Stimulated activated CD4-positive, alpha-beta T cell treated with anti-CD3 and anti-CD28 coated beads, Interleukin-12 subunit alpha, Interleukin-12 subunit beta, amount 100 ng/mL, for 4 hours (primary cell): ENCODE measurements at places on chromosomes 6 and 20.

- no peak for DNase-seq
Observed at GRCh38 chr6:107732461-107732860, 91.7 kb downstream of the SCML4 start.

GRCh38 chr6:119760046-119760445 is 410.5 kb upstream of the MAN1A1 start:
- DNase-seq: no peak

- DNase-seq: no peak
Observed at GRCh38 chr6:137261761-137262160, 42.6 kb upstream of the IFNGR1 start.

DNA sequence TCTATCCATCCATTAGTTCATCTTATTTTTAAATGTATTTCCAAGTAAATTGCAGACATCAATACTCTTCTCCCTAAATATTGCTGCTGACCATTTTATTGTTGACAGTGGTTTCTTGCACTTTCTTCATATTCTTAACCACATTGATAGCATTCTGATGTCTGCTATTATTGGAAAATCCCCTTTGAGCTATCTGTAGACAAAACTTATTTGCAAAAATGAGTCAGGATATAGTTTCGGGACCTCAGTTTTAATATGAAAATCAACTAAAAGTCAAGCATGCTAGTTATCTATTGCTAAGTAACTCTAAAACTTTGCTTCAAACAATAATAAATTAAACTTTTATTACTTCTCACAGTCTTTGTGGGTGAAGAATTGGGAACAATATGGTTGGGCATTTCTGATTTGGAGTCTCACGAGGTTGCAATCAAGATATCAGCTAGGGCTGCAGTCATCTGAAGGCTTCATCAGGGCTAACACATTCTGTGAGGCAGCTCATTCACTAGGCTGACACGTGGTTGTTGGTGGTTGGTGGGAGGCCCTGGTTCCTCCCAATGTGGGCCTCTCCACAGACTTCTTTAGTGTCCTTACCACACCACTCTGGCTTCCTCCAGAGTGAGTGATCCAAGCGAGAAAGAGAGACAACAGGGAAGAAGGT is 32.7 kb downstream of the CD109 start:
- peak; percentile 22 for DNase-seq

DNA sequence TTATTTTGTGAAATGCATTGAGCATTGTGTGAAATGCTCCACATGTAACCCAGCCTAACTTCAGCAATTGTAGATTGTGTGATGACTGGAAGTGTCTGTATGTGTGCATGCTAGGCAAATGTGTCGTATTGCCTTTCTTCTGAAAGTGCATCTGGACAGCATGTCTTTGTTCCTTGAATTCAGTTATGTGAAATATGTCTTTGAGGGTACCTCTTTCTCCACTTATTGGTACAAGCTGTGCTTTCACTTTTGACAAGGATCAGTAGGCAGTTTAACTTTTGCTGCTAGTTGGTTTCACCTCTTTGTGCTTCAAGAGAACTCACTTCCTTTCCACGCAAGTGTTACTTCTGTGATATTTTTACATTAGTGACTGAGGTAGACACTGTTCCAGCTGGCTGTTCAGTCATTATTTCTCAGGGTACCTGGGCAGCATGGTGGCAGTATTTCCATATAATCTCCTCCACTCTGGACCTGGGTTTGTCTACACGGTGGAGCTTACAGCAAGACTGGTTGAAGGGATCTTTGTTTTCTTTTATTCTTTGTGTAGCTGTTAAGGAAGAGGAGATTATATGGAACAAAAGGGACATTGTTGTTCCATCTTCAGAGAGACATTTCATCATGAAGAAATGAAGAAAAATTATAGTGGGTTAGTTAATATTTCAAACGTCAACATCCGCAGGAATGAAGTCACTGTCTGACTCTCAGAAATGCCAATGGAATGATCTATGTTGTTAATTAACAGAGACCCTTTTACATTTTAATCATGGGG is 175.4 kb downstream of the UTRN start:
- DNase-seq: no peak

DNA sequence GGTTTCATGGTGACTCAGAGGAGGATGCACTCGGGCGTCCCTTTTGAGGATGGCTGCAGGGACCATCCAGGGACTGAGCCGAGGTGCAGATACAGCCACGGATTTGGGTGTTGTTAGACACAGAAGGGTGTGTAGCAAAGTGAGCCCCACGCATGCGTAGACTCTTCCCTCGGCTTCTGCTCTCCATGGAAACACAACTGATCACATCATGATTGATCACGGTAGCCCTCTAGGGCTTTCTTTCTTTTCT is 606 bp upstream of the ULBP1 start:
- DNase-seq: peak; percentile 37

DNA sequence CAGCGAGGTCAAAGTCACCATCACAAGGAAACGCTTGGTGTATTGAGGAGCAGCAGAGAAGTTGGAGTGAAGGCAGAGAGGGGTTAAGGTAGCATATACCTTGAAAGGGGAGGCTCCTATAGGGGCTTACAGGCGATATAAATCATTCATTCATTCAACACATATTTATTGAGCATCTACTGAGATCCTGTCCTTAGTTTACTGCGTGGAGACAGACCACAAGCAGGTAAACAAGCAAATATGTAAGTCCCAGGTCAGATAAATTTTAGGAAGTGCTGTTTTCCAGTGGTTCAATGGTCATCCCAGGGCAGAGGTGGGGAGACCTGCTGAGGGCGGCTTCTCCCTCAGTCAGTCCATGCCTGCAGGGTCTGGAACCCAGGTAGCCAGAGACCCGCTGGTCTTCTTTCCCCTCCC is 761 bp upstream of the DNMT3B start:
- no peak for DNase-seq
